GM10248 (cell line): ENCODE measurements at places on chromosomes 3 and 15.

GRCh38 chr3:122010506-122010905 is 11.5 kb downstream of the ILDR1 start:
- DNase-seq: no peak

GRCh38 chr3:14295801-14296200 is 106.6 kb upstream of the SLC6A6 start:
- DNase-seq: no peak

GRCh38 chr3:65811086-65811761 is 227.5 kb downstream of the MAGI1 start:
- no peak for DNase-seq

DNA sequence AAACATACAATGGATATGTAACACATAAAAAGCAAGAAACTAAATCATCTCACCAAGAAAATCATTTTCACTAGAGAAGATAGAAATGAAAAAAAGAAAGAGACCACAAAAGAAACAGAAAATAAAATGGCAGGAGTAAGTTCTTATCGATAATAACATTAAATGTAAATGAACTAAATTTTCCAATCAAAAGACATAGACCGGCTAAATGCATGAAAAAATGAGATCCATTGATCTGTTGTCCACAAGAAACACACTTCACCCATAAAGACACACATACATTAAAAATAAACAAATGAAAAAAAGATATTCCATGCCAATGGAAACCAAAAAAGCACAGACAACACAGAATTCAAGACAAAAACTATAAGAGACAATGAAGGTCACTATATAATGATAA is 1771.9 kb downstream of the SI start:
- no peak for DNase-seq

GRCh38 chr3:102189541-102189940 is 245.3 kb upstream of the ZPLD1 start:
- no peak for DNase-seq

GRCh38 chr3:44842376-44842775 is 19.3 kb upstream of the TMEM42 start:
- no peak for DNase-seq

GRCh38 chr3:169082076-169082475 is 581.4 kb downstream of the MECOM start:
- DNase-seq: no peak

DNA sequence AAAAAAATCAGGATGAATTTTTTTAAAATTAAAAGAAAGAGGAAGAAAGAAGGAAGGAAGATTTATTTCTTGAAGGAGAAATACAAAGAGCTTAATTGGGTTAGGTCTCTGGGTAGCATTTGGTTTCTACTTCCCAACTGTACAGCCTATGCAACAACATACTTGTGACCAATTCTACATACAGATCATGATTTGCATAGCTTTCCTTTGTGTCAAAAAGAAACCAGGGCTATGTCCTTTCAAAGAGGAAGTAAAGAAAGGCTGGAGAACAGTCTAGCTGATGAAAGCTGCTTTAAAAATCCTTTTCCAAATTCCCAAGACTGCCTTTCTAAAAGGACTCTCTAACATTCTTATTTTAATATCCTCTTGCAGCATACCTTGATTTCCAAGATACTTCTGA is 6.1 kb upstream of the HGD start:
- peak; percentile 62 for DNase-seq
